ENCODE measurements at places on chromosomes 5 and 9.

- no peak for DNase-seq
Measured at GRCh38 chr5:34550247-34550646, 105.9 kb upstream of the RAI14 start.

GRCh38 chr5:90185897-90186468 is 223.6 kb downstream of the CETN3 start:
- no peak for DNase-seq

GRCh38 chr9:3585606-3586005 is 59.8 kb upstream of the RFX3 start:
- no peak for DNase-seq

GRCh38 chr5:105573575-105573974 is 2011.0 kb upstream of the NUDT12 start:
- no peak for DNase-seq

- DNase-seq = no peak
Measured at GRCh38 chr5:79111960-79112702, 522 bp downstream of the BHMT start.

DNA sequence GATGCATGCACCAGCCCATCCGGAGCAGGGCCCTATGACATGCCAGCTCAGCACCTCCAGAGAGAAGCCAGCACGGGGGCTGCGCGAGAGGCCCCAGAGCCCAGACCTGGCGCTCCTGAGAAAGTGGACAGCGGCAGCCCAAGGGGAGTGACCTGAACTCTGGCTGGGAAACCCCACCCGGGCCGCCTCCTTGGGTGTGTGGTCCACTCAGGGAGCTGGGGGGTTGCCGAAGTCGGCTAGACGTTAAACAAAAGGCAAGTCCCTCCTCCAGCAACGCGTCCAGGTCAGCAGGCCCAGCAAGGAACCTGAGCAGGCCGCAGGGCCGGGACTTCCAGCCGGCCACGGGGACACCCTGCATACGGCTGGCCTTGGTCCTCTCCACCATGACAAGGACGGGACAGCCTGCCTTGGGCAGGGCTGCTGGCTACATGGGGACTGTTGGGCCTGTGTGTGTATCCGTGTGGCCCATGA is 35.7 kb downstream of the NACC2 start:
- no peak for DNase-seq

DNA sequence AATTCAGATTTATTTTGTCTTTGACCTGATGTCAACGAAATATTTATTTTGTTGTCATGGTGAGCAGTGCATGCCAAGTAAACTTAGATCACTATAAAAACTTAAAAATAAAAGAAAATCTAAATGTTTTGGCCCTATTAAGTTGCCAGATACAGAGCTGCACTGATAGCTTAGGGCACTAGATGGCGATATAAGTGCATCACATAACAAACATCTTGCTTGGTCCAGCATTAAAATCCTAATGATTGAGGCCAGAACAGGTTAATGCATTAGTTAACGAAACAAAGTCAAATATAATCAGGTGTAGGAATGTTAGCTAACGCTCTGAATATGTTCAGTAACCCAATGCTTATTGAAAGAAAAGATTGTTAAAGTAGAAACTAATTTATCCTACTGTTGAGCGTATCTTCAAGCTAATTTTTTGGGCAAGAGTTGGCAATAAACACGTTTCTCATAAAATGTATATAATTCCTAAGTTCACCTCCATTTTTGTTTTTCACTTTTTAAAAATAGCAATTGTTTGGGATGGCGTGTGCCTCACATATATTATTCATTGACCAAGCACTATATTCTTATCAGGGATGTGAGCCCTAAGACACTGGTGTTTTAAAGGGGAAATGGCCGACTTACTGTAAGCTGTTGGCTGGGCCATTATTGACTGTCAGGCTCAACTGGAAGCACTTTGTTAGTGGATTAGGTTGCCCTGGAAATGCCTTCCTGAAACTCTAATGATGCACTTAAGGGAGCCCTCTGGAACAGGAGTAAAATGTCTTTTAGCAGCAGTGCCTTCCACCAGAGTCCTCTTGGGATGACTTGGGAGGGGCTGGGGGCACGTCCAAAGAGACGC is 33.3 kb downstream of the KCTD16 start:
- peak; percentile 55 for DNase-seq

DNA sequence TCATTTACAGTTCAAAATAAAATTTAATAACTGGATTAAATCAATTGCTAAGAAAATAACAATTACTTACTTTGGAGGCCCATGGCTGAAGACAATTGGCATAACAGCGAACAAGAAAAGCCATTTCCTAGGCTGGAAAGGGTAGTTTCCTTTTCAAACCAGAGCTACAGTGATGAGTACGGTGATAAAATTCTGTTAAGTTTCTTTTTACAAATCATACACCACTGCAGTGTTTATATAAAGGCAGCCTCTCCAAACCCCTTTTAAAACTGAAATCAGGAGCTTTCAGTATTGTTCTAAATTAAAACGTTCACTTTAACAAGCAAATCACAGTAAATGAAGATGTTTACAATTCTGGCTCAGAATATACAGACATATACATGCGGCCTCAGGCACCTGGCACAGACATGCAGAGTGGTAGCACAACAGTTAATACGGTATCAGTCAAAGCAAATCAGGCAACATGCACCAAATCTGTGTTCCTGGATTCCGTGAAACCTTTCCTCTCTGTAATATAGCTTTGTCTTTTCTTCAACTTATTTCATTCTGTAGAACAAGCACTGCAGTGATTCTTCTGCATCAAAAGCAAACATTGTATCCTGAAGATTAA is 102.9 kb downstream of the RAPGEF6 start:
- DNase-seq = peak; percentile 18

DNA sequence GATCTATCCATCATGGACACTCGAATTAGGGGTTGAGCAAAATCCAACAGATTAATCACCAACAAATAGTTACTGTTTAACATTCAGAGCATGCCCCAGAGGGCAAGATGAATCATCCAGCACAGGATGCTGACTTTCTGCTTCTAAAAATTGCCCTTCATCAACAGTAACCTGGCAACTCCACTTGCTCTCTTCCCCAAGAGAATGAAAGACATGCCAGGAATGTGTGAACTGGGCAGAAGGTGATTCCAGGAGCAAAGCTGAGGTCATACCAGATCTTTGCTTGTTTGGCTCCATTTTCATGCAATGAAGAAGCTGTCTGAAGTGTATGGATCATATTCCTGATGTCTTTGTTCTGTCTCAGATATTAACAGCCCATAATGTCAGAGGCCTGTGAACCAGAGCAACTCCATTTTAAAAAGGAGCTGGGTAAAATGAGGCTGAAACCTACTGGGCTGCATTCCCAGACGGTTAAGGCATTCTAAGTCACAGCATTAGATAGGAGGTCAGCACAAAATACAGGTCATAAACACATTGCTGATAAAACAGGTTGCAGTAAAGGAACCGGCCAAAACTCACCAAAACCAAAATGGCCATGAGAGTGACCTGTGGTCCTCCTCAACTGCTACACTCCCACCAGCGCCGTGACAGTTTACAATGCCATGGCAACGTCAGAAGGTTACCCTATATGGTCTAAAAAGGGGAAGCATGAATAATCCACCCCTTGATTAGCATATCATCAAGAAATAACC is 2.5 kb upstream of the ZNF367 start:
- no peak for DNase-seq

- DNase-seq = no peak
Measured at GRCh38 chr9:89536600-89536999, 38.7 kb upstream of the SEMA4D start.

DNA sequence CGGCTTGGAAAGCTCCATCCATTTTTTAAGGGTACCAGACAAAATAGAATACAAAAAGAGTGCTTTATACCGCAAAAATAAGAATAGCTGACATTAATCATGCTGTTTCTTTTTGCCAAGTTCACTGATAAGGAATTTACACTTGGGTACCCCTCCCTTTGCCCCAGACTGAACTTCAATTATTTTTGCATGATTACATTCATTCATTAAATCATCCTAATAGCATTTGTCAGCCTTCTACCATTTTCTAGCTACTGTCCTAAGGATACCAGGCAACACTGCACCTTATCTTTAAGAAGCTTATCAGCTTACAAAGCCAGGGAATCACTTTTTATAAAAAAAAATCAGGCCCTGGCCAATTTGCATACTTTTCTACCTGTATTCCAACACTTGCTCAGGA is 48.4 kb downstream of the YIPF5 start:
- DNase-seq = no peak

DNA sequence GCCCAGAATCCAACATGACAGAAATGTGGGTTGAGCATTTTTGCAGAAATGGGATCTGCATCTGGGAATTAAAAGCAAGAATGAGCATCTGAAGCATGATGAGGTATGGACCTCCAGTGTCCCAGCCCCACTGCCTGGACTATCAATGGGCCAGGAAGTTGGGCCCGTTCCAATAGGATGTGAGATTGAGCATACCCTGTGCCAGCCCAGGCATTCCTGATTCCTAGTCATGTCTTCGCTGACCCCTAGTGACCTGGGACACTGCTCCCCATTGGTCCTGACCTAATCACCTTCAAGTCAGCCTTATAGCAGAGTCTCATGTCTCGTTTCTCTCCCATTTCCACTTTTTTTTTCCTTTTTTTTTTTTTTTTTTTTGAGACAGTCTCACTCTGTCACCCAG is 197.4 kb upstream of the IRX2 start:
- DNase-seq = no peak

DNA sequence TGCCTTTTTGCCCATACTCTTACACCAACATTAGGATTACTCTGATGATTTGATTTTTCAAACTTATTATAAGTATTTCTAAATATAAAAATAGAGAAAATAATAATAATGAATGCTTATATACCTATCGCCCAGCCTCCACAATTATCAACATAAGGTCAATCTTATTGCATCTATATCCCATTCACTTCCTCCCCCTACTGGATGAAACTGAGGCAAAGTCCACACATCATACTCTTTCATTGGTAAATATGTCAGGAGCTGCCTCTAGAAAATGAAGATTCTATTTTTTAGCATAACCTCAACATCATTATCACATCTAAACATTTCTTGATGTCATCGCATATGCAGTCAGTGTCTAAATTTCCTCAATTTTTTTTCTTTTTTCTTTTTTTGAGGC is 44.3 kb downstream of the SH3RF2 start:
- DNase-seq = no peak
